ENCODE measurements at places on chromosomes 6 and 20.

DNA sequence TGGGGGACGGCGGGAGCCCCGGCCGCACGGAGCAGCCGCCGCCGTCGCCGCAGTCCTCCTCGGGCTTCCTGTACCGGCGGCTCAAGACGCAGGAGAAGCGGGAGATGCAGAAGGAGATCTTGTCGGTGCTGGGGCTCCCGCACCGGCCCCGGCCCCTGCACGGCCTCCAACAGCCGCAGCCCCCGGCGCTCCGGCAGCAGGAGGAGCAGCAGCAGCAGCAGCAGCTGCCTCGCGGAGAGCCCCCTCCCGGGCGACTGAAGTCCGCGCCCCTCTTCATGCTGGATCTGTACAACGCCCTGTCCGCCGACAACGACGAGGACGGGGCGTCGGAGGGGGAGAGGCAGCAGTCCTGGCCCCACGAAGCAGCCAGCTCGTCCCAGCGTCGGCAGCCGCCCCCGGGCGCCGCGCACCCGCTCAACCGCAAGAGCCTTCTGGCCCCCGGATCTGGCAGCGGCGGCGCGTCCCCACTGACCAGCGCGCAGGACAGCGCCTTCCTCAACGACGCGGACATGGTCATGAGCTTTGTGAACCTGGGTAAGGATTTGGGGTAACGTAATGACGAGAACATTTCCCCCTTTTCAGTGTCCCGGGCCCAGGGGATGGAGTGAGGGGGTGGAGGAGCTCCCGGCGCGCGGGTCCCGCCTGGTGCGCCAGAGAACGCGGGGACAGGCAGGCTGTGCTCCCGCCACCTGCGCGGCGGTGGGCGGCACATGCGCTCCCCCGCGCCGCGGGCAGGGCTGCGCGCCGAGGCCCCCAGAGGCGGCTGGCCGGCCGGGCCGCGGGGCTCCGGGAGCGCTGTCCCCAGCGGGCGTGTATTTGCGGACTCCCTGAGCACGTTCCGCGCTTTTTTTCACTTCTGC lies 1.4 kb downstream of the BMP6 start:
- peak; percentile 85 for DNase-seq

DNA sequence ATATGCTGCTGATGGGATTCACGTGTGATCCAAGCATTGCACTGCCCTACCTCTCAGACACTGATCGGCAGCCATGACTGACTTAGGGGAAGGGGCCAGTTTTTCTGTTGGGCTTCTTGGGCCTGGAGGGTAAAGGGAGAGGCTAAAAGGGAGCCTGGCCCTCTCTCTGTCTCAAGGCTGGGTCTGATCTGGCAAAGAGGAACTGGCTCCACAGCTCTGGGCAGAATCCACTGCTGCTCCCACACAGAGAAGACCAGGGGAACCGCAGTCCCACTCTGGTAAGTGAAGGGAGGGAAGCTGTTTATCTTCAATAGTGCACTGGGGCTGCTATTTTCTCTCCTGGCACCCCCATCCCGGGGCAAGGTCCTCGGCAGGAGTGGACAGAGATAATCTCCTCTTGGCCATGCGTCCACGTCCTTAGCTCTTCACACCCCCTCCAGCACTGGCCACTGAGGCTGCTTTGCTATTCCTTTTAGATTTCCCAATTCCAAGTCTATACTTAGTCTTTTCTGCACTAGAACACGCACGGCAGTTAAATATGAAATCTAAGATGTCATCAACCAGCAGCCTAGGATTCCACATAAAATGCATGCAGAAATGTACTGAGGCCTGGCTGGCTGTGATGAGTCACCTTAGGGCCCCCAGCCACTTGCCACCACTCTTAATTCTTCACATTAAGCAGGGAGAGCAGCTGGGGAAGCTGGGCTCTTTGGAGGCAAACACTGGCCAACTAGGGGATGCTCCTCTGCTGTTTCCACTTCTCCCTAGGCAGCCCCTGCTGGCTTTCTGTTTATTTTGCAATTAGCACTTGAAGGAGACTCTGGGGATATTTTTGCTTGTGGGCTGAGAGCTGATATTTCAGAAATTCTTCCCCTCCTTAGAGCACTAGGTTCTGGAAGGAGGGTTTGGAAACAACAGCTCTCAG lies 87.8 kb upstream of the ARMC2 start:
- no peak for DNase-seq

- no peak for DNase-seq
Measured at GRCh38 chr6:170048615-170049256, 242.1 kb downstream of the DLL1 start.

- no peak for DNase-seq
Measured at GRCh38 chr6:164547076-164547475, 762.3 kb downstream of the C6orf118 start.

DNA sequence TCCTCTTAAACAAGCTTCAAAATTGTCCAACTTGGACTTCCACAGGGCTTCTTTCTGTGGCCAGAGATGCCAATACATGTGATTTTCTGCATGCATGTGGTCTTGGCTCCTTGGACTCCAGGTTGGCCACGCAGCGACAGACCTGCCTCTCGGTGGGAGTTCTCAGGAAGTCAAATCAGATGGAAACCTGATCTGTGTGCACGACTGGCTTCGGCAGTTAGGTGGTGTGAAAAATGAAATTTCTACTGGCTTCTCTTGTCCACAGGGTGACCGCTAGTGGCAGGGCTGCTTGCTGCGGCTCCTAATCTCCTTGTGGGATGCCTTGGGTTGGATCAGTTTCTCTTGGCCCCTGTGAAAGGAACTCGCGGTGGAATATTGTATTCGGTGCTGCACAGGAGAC lies 57.3 kb downstream of the PHACTR3 start:
- DNase-seq: no peak

DNA sequence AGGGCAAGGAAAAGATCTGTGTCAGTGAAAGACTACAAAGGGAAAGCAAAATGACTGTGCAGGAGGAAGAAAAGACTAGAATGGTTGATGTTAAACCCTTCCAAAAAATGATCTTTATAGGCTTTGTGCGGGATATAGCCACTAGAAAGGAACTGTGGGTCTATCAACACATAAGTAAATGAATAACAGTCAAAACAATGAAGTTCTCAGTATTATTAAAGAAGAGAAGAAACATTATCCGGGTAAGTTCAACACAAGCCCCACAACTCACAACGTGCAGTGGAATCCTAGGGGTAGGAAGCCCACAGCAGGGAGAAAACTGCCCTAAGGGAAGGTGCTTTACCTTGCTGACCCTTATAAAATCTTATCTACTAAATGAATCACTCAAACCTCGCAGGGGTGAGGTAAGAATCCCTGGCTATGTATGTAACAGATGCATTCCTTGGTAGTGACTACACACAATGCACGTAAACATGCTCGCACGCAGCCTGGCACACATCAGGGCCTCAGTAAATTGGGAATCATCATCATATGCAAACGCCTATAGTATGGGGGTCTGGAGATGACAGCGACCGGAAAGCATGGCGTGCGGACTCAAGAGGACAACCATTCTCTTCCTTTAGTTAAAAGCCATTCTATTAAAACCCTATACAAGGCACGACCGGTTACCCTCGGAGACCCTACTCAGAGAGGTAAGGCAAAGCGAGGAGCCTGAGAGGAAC lies 11.3 kb downstream of the TFAP2A start:
- DNase-seq: no peak

DNA sequence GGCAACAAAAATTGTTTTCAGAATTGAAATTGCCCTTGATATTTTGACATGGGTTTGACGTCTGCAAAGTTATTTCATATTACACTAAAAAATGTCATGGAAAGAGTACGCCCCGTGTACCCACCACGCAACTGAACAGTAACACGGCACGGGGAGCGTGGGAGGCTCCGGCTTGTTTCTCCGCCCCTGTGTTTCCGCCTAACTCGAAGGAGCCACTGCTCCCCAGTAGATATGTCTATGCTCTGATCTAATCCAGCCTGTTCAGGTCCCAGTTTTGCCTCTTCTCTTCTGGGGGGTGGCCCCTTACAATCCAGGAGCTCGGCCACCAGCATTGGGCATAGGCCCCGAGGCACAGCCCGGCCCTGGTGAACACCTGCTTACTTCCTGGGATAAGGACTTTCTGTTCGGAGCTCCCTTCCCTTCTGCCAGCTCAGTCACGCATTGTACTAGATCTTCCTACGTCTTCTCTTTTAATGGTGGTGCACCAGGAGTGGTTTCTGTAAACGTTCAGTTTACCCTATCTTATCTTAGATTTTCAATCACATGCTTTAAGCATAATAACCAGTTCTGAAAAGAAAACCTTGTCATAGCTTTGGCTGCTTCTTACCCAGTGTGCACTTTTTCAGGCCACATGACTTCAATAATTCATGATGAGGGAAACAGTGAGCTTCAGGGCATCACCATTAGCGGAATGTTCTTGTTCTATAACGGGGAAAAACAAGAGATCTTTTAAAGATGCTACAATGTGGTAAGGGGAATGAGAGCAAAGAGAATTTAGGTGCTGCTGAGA lies 43.9 kb upstream of the EXOC2 start:
- DNase-seq: no peak

DNA sequence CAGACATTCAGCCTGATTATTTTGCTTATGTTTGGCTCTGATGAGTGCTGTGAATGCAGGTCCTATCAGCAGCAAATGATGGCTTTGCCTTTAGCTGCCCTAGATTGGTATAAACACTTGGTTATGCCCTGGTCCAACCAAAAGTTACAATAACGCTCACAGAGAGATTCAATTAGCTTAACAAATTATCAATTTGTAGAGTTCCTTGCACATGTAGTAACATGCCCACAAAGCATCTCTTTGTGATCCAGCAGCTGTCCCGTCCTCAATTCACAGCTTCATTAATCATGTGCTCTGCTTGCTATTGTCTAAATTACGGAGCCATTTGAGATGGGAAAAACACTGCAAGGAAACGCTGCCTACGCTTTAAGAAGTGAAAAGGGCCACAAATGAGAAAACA lies 457.9 kb downstream of the HDGFL1 start:
- no peak for DNase-seq

GRCh38 chr6:162875070-162875469 lies 147.3 kb downstream of the PACRG start:
- no peak for DNase-seq

GRCh38 chr20:8972963-8973705 lies 95.8 kb upstream of the PLCB4 start:
- DNase-seq: no peak

- no peak for DNase-seq
Measured at GRCh38 chr20:52945268-52945667, 26.9 kb upstream of the TSHZ2 start.

DNA sequence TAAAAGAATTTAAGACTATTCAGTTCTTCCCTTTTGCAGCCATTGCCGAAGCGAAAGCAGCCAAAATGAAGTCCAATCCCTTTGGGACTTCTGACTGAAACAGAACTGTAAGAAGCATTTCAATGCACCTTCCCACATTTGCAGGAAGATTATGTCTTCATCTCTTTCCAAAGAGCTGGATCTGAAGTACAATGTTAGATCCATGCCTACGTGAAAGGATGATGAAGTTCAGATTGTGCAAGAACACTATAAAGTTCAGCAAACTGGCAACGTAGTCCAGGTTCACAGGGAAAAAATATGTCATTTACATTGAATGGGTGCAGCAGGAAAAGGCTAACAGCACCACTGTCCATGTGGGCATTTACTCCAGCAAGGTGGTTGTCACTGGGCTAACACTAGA lies 6.0 kb upstream of the FILIP1 start:
- no peak for DNase-seq

- no peak for DNase-seq
Measured at GRCh38 chr20:9628141-9628540, 113.8 kb downstream of the LAMP5 start.

- DNase-seq: no peak
Measured at GRCh38 chr6:3328796-3329195, 70.0 kb downstream of the PSMG4 start.

DNA sequence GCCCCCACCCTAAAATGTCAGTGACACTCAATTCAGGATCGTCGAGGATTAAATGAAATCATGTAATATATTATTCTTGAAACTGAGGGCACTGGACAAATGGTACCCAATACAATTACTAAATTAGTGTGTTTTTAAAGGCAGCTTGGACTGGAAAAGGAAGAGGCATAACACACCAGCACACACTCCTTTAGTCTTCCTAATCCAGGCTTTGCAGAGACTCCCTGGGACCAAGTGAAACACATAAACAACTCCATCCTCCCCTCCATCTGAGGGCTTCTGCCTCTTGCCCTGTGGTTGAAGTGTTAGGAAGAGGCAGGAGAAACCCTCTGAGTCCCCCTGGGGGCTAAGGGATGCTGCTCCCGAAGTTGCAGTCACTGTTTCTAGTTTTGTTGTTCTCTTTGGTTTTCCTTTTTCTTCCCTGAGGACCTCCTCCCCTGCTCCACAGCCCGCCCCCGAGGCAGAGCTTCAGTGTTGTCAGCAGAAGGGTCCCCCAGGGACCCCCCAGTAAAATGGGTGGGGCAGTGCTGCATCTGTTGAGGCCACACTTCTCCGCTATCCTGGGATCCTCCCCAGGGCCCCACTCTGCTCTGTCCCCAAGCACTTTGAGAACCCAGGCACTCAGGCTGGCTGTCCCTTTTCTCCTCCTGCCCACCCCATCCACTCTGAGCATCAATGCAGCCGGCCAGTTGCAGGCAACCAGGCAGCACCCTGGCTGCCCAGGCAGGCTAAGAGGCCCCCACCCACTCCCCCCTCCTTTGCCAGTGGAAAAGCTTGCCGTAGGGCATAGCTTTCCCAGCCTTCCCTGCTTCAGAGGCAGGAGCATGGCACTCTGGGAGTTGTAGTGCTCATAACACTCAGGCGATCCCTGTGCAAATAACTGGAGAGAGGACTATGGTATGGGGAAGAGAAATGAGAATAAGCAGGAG lies 5.9 kb downstream of the TMEM63B start:
- peak; percentile 35 for DNase-seq

- DNase-seq: no peak
Measured at GRCh38 chr20:1033751-1034414, 31.8 kb upstream of the RSPO4 start.

DNA sequence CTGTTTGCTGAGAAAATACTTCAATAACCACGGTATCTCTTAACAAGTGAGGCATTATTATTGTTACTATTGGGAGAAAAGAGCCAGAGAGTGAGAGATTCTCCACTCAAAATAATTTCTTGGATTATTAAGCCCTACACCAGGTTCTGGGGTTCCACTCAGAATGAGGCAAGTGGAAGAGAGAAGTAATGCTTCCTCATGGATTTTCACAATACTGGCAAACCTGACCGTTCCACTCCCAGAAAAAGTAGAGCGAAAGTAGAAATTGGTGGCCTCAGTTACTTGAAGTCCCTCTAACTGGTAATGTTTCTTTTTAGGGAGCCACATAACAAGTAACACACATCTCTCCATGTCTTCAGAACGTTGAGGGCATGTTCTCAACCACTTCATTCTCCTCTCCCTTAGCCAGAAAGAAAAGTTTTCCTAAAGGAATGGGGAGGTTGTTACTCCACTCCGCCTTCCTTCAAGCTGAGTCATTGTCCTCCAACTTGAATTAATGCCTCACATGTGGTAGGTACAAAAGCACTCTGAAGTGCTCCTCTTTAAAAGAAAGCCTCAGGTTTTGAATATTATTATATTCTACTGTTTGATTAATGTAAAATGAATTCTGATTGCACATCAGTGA lies 1.9 kb downstream of the BAG2 start:
- DNase-seq: no peak

DNA sequence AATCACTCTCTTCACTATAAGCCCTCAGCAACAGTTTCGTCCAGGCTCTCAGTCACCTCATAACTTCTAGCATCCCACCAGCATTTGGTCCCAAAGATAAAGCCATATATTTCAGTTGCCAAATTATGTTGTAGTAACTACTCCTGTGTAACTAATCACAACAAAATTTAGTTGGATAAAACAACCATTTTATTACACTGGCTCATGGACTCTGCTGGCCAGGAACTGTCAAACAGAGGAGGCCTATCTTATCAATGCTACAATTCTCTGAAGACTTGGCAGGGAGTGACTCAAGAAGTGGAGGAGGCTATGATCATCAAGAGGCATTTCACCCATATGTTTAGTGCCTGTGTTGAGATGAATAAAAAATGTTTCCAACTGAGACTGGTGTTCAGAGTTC lies 1082.3 kb upstream of the GJE1 start:
- no peak for DNase-seq

Measured in right kidney (tissue), 9 donors.